COR-L47 (cell line): ENCODE measurements at places on chromosomes 16 and 17.

GRCh38 chr16:28191364-28191960 lies 20.3 kb downstream of the XPO6 start:
- no peak for DNase-seq

DNA sequence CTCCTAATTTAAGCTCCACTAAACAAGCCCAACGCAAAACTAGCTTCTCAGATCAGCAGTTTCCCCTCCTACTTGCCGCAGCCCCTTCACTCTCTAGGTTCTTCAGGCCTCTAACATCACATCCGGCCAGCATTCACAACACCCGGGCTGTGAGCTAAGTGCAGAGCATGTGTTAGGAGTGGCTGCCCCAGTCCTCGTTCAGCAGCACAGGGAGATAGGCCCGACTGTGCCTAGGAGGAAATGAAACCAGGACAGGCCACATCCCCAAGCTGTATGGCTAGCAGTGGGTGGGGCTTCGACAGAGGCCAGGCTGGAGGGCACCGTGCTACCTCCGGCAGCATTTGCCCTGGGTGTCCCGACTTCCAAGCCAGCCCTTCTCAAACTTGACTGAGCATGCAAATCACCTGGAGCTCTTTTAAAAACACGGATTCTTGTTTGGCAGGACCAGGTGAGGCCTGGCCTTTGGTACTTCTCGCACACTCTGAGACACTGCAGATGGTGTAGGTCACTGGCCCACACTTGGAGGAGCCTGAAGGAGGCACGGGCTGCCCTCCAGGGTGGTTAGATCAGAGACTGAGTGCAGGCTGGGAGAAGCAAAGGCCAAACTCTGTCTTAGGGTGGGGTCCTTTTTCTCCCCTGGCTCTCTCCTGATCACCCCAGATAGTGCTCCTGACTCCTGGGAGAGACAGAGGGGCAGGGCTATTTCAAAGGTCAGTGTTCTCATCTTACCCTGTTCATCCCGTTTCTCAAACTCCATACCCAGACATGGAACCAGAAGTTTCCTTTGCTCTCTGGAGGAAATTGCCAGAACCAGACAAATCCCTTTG lies 202.0 kb downstream of the C16orf78 start:
- no peak for DNase-seq

GRCh38 chr16:81470796-81471636 lies 26.4 kb downstream of the CMIP start:
- DNase-seq = no peak

DNA sequence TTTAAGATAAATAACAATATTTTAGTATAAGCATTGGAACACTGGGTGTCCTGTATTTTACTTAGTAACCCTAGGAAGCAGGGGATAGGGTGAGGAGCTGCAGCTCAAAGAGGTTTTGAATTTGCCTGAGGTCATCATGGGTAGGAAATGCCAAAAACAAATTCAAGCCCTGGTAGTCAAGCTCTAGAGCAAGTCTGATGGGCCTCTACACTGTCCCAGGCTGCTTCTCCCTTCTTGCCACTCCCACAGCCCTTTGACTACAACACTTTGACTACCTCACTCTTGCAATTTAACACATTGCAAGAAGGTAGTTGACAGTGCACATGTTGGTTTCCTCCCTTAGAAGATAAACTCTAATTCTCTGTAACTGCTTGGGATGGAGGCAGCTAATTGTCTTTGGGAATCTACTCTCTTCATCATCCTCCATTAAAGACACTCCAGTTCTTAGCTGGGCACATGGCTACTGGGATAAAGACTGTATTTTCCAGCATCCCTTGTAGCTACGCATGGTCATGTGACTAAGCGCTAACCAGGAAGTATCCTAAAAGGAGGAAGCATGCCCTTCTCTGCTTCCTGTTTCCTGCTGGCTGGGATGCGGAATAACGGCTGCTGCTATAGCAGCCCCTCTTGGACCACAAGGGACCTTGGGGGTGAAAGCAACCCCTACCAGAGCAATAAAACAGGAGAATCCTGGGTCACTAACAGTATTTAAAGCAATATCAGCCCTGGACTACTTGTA lies 30.7 kb upstream of the SSTR2 start:
- no peak for DNase-seq

- no peak for DNase-seq
These were observed 418.1 kb downstream of the SOX9 start for GRCh38 chr17:72538901-72539352.

- no peak for DNase-seq
These were observed 291.9 kb upstream of the N4BP1 start for GRCh38 chr16:48901712-48902374.

- no peak for DNase-seq
These were observed 503.9 kb downstream of the CDH11 start for GRCh38 chr16:64617836-64618476.

DNA sequence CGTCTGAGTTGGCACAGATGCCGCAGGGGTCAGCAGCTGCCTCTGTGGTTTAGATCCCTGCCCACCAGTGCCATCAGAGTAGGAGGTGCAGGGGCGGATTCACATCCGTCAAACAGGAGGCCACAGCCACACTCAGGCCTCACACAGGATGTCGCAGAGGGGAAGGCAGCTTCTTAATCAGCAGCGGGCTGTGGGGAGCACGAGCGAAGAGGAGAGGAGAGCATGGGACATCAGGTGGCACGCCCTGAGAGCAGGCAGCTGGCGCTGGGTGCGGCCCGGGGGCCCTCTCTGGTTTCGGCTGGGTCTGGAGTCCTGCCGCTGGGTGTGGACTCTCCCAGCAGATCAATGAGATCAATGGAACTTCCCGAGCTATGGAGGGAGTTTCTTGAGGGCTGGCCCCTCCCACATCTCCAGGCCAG lies 9.6 kb downstream of the LLGL2 start:
- no peak for DNase-seq

GRCh38 chr17:83094291-83094690 lies 14.9 kb downstream of the METRNL start:
- DNase-seq = no peak

GRCh38 chr16:583815-584591 lies 5.9 kb upstream of the RAB40C start:
- no peak for DNase-seq

- peak; percentile 71 for DNase-seq
These were observed 1.9 kb upstream of the C16orf74 start for GRCh38 chr16:85752511-85753420.

GRCh38 chr17:63946440-63947363 lies 14.6 kb upstream of the CD79B start:
- DNase-seq = peak; percentile 28

- DNase-seq = no peak
These were observed 6.4 kb upstream of the CCDC182 start for GRCh38 chr17:57751348-57751971.

- DNase-seq = no peak
These were observed 41.3 kb downstream of the LMF1 start for GRCh38 chr16:929227-930073.

DNA sequence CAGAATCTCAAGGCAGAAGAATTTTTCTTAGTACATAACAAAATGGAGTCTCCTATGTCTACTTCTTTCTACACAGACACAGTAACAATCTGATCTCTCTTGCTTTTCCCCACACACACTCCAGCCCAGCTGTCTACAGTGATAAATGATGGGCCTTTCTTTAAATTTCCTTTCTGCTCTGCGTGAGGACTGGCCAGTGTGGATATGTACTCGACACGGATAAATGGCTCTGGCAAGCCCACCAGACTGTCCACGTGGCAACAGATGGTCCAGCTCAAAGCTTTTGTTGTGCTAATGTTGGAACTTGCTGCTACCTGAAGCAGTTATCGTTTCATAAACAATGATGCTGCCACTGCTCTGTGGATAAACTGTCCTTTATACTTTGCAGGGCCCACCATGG lies 410.7 kb downstream of the TMEM114 start:
- no peak for DNase-seq

- DNase-seq = no peak
These were observed 49.3 kb downstream of the TRAF4 start for GRCh38 chr17:28792877-28793661.

GRCh38 chr17:5485270-5486205 lies at the start of gene DERL2:
TSS of gene DERL2 (minus strand) at chr17:5486178. CDS start at chr17:5486161, 17 bp downstream.
- DNase-seq = peak; percentile 11

- no peak for DNase-seq
These were observed 276.0 kb upstream of the ZFHX3 start for GRCh38 chr16:73323880-73324279.

- DNase-seq = no peak
These were observed 30.8 kb upstream of the MYOCD start for GRCh38 chr17:12634789-12635414.

DNA sequence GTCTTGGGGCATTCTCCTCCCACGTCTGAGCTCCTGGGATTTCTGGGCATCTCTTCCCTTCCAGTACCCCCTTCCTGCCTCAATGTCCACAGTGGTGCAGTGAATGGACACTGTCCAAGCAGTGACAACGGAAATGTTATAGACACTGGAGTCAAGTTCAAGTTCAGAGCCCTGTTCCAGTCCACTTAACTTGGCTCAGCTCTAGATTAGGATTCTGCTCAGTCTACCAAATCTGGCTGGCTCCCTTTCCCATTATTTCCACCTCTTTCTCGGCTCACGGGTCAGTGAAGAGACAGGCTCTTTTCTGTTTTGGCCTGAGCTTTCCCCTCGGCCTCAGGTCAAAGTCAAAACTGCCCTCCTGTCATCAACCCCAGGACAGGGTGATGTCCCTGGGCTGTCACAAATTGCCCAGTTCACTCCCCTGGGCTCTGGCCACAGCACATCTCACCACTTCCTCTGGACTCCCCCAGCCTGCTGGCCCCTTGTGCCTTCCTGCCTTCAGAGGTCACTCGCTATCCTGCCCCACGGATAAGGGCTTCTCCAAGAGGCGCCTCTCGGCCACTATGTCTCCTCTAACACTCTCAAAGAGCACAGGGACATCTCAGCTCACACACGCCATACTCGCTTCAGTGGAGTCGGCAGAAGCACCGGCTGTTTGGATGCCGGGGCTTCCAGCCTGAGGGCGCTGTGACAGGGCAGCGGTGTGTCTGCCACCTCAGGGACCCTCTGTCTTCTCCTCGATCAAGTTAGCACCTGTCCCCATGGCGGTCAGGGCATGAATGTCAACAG lies 17.7 kb upstream of the MRPL38 start:
- DNase-seq = no peak
